HuH-7.5 (cell line): ENCODE measurements at places on chromosomes 5 and 9.

GRCh38 chr5:40492056-40492455 is 187.7 kb upstream of the PTGER4 start:
- DNase-seq: no peak

- no peak for DNase-seq
These were observed 182.9 kb upstream of the MAP1B start for GRCh38 chr5:71924325-71924724.

GRCh38 chr5:104297076-104297475 is 734.5 kb upstream of the NUDT12 start:
- DNase-seq: no peak

- DNase-seq: no peak
These were observed 191.8 kb downstream of the CD180 start for GRCh38 chr5:67004730-67005350.

GRCh38 chr5:168607946-168608345 is 28.8 kb upstream of the PANK3 start:
- DNase-seq: no peak

- DNase-seq: peak; percentile 50
These were observed 95.8 kb upstream of the DAP start for GRCh38 chr5:10856683-10857337.

DNA sequence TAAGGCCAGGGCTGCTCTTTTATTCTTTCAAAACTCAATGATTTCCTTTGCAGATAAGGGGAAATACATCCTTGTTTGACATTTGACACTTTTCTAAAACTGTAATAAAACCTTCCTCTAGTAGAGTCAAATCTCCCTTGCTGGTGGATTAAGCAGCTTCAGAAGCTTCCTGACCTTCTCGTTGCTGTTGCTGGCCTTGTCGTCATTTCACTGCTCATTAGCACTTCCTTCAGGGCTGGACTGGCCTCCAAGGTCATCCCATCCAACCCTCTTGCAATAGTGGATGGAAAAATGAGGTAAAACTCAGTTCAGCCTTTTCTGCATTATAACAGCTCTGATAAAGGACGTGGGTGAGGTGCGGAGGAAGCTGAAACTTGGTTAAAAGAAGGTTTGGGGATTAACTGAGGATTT is 1.1 kb upstream of the ADAMTSL1 start:
- no peak for DNase-seq

GRCh38 chr5:14365831-14366430 is 215.7 kb upstream of the OTULINL start:
- DNase-seq: no peak

- DNase-seq: no peak
These were observed 244.0 kb downstream of the GABRB2 start for GRCh38 chr5:161302559-161302958.

DNA sequence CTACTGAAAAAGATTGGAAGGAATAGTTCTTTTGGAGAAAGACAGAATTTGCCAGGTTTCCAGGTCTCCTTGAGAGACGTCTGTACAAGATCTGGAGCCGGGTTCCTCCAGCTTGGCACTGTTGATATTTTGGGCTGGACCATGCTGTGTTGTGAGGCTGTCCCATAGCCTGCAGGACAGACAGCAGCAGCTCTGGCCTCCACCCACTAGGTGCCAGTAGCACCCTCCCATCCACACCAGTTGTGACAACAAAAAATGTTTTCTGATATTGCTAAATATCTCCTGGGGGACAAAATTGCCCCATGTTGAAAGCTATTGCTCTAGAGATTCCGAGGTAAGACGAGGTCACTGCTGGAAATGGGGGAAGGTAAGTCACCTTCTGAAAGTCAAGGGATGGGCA is 287.7 kb upstream of the DAP start:
- DNase-seq: no peak

- DNase-seq: no peak
These were observed 41.0 kb downstream of the OTULIN start for GRCh38 chr5:14705556-14705955.

GRCh38 chr5:158968150-158968549 is 131.6 kb downstream of the EBF1 start:
- no peak for DNase-seq

DNA sequence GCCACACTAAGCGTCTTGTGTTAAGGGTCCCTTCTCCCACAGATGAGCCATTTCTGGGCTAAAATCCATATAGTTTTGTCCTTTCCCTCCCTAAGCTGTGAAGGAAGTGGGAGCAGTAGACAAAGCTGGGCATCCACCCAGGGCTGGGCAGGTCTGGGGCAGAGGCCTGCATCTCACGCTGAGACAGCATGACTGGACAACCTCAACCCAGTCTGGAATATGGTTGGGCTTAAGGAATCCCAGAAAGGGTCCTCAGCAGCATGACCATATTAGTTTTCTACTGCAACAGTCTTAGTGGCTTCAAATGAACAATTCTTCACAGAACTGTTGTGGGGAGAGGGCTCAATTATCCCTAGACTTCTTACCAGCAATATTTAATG is 173.8 kb downstream of the AUH start:
- no peak for DNase-seq

DNA sequence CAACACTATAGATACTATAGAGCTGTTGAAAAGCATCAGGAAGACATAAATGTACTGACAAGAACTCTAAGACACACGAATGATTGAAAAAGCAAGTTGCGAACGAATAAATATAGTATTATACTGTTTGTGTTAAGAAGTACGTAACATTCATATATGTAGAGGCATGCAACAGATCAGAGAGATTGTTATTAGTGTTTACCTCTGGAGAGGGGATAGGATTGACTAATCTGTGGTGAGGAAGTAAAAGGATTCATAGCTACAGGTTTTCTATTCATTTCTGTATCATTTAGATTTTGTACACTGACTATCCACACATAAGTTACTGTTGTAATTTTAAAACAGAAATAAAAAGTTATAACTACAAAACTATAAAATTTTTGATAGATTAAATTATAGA is 147.6 kb upstream of the SV2C start:
- no peak for DNase-seq

DNA sequence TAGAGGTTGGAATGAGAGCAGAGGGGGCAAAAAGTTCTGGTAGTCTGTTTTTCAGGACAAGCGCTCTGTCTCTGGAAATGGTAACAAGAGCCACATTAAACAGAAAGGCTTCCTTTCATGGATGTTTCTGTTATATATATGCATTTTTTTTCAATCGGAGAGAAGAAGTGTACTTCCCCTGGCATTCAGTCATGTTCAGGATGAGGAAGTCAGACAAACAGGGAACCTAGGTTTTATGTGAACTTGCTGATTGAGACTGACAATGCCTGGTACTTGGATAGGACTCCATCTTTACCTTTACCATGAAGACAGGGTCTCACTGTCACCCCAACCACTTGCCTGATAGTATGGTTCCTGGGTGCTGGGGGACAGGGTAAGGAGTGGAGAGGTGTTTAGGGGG is 30.1 kb upstream of the ZBED3 start:
- no peak for DNase-seq

GRCh38 chr5:12901696-12902095 is 997.5 kb upstream of the CTNND2 start:
- no peak for DNase-seq

DNA sequence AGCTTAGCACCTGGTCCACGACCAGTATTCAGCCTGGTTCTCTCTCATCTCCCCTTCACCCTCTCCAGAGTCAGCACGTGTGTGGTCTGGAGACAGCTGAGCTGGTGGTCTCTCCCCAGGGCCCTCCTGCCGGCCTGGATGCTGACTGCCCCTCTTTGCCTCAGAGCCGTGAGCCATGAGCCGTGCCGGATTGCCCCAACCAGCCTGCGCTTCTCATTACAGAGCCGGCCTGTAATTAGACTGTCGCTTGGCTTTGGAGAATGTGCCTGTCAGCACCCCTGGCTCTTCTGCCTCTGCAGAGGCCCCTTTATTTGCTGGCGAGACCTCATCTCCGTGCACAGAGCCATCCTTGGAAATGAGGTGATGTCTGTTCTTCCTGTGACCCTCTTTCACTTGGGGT is 118.7 kb upstream of the BOD1 start:
- DNase-seq: no peak

GRCh38 chr5:170338933-170339779 is 41.6 kb upstream of the LCP2 start:
- no peak for DNase-seq

DNA sequence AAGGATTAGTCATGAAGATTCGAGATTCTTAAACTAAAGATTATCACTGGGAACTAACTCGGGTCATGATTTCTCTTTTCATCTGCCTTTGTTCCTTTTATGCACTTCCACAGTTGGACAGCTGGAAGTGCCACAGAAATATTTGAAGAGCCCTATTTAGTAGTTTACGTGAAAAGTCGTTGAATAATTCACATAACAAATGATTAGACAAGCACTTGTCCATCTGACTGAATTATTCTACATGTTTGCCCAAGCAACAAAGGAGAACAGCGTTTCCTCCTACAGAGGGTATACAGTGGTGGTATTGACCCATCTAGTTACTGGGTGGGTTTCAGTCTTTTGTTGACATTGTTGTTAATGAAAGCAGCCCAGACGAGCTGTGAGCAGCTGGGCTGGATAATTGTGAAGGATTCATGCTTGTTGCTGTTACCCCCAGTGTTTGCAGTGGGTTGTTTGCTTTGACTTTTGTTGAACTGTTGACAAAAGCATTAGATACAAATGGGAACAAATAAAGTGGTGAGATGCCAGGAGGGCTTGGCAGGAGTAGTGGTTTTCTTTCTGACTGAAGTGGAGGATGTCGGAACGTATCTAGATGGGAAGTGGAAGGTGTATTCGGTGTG is 96.2 kb downstream of the TLE4 start:
- peak; percentile 18 for DNase-seq

DNA sequence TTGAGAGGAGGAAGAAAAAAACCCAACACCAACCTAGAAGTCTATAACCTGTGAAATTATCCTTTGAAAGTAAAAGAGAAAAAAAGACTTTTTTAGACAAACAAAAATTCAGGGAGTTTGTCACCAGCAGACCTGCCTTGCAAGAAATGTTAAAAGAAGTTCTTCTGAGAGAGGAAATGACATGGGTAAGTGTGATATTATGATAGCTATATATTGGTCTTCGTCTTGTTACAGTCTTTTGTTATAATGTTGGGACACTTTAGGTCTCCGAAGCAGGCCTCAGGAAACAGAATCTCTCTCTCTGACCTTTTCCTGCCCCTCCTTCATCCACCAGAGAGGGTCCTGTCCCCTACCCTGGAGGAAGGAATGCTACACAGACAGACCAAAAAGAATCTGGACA is 16.6 kb upstream of the MLANA start:
- no peak for DNase-seq

DNA sequence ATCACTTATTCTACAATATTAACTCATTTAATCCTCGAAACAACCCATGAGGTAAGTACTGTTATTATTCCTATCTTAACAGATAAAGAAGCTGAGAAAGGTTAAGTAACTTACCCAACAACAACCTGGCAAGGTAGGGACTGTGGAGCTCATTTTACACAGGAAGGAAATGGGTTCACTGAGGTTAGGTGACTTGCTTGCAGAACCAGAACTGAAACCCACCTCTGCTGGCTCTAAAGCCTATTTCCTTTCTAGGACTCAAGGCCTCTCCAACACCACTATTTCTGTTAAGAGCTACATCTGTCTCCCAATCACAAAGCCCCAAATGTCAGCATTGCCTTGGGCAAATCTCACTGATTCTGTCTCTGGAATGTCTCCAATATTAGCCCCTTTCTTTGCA is 38.9 kb upstream of the IFNK start:
- DNase-seq: no peak

GRCh38 chr5:68240771-68241170 is 25.2 kb downstream of the PIK3R1 start:
- DNase-seq: no peak

DNA sequence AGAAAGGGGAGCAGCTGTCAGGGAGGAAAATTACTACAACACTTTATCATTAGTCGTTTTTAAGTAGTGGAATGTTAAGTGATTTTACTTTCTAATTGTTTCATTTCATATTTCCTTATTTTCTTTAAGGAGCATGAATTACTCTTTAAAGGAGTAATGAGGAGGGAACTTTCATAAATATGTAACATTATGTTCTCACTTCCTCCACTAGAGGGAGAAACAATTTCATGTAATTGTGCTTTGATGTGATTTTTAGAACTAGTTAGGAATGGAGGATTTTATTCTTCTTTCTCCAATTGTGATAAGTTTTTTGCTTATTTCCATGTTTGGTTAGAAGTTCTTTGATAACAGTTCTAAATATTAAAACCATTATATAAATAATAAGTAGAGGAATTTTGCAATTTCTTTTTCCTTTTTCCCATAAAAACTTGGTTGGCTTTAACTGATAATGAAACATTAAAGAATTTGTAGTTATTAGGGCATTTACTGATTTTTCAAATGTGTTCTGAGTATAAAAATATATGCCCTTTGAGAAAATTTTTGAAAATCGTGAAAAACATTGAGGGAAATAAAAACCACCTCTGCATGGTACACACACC is 25.6 kb downstream of the CEP78 start:
- DNase-seq: no peak

DNA sequence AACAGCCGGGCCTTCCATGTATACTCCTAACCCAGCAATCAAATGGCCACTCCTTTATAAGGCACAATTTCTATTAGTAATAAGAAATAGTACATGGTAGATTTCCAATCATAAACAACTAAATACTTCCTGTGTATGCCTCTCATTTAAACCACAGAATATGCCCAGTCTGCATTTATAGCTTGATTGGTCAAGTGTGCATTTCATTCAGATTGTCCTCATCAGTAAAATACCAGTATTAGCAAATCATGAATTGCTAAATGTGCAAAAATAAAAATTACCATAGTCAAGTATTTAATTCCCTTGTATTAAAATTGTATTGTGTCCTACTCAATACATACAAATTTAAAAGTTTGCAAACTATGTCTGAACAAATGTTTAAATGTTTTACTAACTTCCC is 406.2 kb downstream of the KDM4C start:
- DNase-seq: no peak

GRCh38 chr5:78591972-78592700 is 56.4 kb downstream of the LHFPL2 start:
- no peak for DNase-seq

DNA sequence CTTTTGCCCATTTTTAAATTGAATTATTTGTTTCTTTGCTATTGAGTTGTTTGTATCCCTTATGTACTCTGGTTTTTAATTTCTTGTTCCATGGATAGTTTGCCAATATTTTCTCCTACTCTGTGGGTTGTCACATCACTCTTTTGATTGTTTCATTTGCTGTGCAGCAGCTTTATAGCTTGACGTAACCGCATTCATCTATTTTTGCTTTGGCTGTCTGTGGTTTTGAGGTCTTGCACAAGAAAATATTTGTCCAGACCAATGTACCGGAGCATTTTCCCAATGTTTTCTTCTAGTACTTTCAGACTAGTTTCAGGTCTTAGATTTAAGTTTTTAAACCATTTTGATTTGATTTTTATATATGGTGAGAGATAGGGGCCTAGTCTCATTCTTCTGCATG is 36.2 kb upstream of the ZNF366 start:
- DNase-seq: no peak

GRCh38 chr5:16050414-16050813 is 129.2 kb downstream of the MARCHF11 start:
- DNase-seq: no peak
